Thymus (tissue), 14 donors: ENCODE measurements at places on chromosomes 7 and 10.

GRCh38 chr10:84634636-84635035, 306.2 kb downstream of the CCSER2 start:
- DNase-seq = no peak

DNA sequence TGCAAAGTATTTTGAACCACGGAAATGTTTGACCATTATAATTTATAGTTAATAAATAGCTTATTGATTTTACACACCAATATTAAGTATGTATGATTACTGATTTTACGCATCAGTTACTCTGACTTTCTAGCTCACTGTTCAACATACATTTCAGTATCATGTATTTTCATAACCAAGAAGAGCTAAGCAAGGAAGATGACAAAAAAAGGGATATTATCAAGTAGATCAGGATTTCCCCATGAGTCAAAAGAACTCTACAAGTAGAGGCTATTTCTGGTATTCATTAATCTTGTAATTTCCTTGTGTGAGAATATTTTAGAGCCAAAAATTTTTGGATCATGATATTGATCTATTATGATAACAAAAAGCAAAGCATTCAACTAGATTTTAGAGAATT, 131.6 kb downstream of the AGMO start:
- no peak for DNase-seq

GRCh38 chr10:60082744-60083344, 176.5 kb upstream of the CCDC6 start:
- no peak for DNase-seq

DNA sequence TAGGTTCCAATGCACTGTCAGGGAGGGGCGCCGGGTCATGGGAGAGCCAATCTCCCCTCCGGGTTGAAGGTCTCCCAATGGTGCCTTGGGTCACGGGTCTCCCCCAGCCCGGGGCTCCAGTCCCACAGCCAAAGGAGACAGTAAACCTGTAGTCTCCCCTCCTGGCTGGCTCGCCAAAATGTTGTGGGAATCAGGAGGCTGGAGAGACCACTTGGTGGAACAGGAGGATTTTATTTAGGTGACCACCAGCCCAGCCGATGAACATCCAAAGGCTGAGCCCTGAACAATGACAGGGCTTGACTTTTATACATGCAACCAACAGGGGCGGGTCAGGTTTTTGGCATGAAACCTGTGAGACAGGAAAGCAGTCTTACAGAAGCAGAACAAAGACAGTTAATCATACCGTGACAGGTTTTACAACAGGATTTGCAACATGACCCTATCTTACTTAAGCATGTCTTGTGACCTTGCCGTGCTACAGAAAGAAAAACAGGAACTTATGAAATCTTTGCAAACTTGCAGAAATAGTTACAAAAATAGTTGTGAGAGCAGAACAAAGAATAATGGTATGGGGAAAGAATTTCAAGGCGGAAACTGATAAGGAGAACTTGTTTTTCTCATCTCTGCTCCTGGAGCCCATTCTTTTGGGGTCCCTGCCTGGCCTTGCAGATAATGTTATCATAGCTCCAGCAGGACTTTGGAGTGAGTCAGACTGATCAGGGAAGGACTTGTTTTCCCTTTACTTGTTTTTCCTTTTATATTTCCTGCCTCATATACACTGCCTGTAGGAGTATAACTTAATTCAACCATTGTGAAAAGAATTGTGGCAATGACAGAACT, 7.1 kb downstream of the ERV3-1 start:
- no peak for DNase-seq

DNA sequence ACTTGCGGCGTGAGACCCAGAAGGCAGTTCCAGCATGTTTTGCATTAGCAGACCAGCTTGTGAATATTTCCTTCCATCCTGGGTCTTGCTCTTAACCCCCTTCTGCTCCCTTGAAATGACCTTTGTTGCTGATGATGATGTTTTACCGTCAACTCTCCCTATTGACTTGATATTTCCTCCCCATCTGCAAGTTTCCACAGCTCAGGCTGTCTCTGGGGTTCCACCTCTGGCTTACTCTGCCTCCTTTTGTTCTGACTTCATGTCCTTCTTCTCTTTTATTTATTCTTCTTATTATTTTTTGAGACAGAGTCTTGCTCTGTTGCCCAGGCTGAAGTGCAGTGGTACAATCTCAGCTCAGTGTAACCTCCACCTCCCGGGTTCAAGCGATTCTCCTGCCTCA, 17.2 kb downstream of the BAMBI start:
- no peak for DNase-seq

GRCh38 chr10:29535778-29536453, 98.9 kb downstream of the SVIL start:
- no peak for DNase-seq

GRCh38 chr10:22851865-22852239, 76.0 kb upstream of the ARMC3 start:
- no peak for DNase-seq

DNA sequence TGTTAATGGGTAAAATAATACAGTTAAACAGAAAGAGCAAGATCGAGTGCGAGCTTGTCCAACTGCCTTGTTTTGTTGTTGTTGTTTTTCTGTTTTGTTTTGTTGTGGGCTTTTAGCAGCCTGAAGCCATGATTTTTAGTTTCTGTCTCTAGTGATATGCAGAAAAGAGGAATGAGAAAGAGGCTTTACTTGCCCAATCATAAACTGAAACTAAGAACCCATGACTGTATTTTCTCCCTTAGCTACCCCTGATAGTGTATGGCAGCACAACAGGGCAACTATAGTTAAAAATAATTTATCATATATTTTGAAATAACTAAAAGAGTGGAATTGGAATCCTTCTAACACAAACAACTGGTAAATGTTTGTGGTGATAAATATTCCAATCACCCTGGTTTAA, 493.9 kb downstream of the GLRX3 start:
- no peak for DNase-seq

DNA sequence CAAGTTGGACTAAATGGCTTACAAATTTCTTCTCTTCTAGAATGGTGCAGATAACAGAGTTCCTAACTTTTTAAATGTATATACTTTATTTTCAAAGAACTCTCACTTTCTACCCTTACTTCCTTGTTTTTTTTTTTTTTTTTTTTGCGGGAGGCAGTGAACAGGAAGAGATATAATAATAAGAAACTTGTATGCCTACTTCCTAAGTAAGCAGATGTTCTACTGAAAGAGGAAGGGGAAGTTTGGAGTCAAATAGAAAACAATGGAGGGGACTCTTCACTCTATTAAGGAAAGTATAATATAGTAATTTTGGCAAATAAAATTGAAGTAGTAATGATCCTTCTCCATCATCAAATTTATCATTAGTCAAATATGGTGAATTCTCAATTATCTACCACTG, 754.0 kb downstream of the KCNMA1 start:
- no peak for DNase-seq

- DNase-seq = peak; percentile 83
These were observed 520.2 kb downstream of the REEP3 start for GRCh38 chr10:64041185-64041988.

- no peak for DNase-seq
These were observed 76.2 kb downstream of the GPR85 start for GRCh38 chr7:113010377-113010776.

DNA sequence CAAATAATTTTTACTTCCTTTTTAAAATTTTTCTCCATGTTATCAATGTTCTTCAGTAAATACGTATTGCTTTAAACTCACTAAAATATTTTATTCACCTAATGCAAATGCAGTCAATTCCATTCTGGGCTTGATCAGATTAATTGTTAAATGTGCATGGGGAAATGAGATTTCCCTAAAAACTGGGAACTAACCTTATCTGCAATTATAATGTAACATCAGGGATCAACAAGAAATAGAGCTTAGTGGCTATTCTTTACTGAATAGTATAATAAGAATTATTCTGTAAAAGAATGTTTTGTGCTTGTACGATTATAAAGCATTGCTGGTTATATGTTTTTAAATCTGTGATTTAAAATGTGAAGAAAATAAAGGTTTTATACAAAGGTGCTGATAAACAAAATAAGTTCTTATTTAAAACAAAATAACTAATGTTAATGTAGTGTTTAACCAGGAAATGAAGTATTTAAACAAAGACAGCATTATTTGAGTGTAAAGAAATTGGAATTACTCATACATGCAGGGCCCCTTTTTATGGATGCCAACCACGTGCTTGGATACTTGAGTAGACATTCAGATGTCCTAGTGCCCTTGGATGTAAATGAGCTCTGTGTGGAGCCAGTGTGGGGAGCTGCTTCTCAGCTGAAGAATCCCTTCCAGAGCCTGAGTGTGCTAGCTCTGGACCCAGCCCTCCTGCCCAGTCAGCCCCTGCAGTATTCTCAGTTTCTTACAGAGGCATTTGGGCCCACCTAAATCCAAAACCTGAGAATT, 84.2 kb downstream of the REEP3 start:
- no peak for DNase-seq

- no peak for DNase-seq
These were observed 197.5 kb upstream of the PRSS58 start for GRCh38 chr7:142455392-142455791.

DNA sequence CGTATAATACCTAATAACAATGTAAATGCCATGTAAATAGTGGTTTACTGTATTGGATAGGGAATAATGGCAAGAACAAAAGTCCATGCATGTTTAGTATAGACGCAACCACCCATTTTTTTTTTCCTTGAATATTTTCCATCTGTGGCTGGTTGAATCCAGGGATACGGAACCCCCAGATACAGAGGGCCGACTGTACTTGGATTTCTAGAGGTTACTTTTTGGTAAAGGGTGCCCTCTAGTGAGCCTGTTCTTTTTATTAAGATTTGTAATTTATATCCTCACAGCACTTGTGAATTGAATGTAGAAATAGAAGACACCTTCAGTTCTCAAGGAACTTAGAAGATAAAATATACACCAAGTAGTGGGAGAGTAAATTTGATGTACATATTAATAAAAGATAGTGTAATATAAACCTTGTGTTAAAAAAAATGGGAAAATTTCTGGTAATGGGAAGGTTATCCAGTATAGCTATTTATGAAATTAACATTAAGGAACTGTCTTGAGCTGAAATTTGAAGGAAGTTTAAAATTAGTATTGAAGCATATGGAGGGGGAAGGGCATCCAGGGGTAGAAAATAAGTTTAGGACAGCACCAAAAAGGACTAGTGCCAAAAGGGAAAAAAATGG, 32.0 kb downstream of the EXOC6 start:
- DNase-seq = peak; percentile 29

GRCh38 chr7:149409895-149410294, 51.0 kb downstream of the ZNF777 start:
- no peak for DNase-seq

GRCh38 chr10:83959328-83959727, 180.0 kb upstream of the GHITM start:
- DNase-seq = no peak

DNA sequence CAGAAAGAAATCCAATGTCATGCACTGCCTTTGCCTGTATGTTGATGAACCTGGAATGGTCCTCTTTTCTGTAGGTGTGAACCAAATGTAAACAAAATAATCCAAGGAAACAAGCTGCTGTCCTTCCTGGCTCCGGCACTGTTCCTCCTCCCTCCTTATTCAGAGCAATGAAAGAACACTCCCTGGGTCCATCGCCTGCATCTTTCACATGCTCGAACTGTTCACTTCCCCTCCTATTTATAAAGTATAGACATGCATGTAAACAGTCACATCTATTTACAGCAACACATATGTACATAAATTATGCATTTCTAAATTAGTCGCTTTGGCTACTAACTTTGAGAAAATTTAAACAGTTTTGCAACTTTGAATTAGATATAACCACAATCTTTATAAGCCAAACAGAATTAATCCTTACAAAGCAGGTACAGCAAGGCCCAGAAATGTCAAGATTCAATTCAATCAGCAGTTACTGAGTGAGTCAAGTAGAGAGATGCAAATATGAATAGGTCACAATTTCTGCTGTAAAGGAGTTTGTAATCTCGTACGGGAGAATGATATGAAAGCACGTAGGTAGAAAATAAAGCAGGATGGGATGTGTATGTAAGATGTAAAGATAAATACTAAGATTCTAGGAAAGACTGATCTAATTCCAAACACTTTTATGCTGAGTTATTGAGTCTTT, 162.6 kb downstream of the PIP4K2A start:
- DNase-seq = no peak

GRCh38 chr10:57825015-57825414, 442.7 kb downstream of the IPMK start:
- no peak for DNase-seq

GRCh38 chr7:112182749-112183148, 23.4 kb downstream of the DOCK4 start:
- DNase-seq = no peak

GRCh38 chr7:151175793-151176311, 8.4 kb upstream of the GBX1 start:
- no peak for DNase-seq

GRCh38 chr10:130244031-130244927, 108.1 kb downstream of the GLRX3 start:
- DNase-seq = no peak

DNA sequence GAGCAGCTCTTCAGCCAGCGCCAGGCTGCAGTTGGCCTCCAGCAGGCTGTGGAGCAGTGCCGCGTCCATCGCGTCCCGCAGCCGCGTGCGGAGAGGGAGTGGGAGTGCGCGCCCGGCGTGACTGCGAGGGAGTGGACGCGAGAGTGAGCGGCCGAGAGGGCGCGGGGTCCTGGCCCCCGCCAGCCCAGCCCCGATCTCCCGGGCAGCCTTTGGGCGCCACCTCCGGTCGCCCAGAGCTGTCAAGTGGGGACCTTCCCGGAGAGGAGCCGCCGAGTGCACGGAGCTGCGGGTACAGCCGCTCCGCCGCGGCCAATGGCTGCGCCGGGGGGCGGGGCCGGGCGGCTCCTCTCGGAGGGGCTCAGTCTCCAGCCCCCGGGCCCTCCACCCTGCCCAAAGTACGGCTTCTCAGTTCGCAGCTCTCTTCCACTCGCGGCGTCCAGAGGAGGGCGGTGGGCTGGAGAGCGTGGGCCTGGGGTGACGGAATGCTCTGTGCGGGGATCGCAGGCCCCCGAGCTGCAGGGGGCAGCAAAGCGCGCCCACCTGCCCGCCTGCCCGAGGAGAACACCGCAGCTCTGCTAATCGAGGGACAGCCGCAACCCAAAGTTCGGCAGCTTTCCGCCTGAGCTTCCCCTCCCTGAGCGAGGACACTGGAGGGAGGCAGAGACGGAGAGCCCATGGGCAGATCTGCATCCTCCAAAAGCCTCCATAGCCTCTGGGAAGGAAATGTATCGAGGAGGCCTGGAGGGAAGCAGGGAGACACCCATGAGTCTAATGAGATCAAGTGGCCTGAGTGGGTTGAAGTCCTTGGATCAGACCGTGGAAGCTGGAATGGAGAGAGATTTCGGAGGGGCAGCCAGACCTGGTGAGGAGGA, at the start of gene CRHR2:
Gene CRHR2, minus strand, starts transcription at position 245 of the 872 bp plus-strand sequence. Its CDS starts 176 bp downstream, at position 69.
- peak; percentile 9 for DNase-seq

DNA sequence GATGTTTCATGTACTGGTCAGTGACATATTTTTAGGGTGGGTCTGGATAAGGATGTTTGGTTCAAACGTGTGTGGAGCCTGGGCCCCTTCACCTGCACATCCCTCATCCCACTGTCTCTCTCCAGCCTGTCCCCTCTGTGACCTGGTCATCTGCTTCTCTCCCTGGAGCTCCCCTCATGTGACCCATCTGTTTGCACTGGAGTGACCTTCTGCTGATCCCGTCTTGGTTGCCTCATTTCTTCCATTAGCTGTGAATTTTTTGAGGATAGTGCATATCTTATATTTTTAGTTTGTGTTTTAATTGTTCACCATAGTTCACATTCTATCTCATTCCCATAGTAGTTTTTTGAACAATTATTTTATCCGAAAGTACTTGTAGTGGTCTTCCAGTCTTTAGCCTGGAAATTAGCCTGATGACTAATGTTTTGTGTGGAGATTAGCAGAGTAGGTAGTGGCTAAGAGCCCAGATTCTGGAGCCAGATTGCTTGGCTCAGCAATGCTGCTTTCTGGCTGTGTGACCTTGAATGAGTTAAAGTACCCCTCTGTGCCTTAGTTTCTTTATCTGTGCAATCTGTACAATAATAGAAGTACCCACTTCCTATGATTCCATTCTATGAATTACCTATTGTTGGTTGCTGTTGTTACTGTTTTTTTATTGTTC, 224.5 kb downstream of the LRMDA start:
- DNase-seq = no peak
